ENCODE measurements at places on chromosomes 5 and 9.

- no peak for DNase-seq
Observed at GRCh38 chr5:56585461-56585860, 229.9 kb upstream of the MAP3K1 start.

DNA sequence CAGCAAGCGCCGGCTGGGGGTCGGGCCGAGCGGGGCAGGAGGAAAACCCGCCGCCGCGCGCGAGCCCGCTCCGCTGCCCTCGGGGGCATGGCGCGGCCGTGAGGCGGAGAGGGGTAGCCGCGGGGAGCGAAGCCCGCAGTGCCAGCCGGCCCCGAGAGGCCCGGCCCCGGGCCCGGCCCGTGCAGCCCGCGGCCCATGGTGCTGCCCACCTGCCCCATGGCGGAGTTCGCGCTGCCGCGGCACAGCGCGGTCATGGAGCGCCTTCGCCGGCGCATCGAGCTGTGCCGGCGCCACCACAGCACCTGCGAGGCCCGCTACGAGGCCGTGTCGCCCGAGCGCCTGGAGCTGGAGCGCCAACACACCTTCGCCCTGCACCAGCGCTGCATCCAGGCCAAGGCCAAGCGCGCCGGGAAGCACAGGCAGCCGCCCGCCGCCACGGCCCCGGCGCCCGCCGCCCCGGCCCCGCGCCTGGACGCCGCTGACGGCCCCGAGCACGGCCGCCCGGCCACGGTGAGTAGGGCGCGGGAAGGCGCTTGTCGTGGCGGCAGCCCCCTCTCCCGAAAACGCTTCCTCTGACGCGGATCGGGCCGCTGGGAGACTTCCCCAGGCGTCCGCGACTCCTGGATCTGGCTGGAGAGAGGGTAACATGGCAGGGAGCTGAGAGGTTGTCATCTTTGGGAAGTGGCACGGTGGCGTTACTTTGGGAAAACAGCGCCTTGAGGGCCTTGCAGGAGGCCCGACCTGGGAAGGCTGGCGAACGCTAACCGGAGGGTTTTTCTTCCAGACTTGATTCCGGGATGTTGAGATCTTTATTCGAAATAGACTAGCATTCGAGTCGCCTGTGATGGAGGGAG is 523 bp downstream of the MAML1 start:
- DNase-seq = peak; percentile 59

DNA sequence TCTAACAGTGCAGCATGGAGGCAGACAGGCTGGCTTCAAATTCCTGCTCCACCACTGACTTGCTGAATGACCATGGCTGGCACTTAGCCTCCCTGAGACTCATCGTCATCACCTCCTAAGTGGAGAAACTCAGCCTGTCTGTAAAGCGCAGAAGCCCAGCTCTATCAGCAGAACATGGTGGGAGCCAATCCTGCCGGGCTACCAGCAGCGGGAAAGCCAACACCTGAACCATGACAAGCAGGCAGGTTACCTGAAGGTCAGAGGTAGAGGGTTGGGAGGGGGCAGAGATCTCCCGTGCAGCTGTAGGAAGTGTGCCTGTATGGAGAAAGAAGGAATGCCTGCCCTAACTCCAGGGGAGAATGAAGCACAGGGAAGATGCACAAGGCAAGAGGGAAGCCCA is 72.6 kb upstream of the LRRTM2 start:
- no peak for DNase-seq

GRCh38 chr5:2901511-2901910 is 150.0 kb upstream of the IRX2 start:
- no peak for DNase-seq

DNA sequence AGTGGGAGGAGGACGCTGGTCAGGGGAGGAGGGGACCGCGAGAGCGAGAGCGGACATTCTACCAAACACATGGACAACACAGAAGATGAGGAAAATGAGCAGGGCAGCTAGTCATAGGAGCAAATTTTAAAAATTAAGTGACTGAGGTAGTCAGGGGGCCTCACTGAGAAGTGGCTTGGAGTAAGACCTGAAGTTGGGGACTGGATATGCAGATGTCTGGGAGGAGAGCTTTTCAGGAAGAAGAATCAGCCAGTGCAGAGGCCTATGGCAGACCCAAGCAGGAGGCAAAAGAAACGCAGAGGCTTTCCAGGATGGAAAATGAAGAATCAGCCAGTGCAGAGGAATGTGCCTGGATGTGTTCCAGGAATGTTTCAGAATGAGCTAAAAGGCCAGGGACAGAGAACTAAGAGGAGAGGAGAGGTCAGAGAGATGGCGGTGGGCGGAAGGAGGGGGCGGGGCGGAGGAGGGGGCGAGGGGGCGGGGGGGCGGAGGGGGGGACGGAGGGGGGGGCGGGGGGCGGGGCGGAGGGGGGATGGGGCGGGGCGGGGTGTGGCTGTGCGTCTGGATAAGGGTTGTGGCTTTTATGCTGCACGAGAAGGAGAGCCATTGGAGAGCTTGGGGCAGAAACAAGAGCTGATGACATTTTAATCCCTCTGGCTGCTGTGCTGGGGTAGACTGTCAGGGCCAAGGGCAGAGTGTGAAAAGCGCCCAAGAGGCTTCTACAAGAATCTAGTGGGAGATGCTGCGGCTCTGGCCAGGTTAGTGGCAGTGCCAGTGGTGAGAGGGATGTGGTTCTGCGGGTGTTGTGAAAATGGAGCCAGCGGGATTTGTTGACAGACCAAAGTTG is 129.6 kb downstream of the KCNIP1 start:
- DNase-seq = no peak

DNA sequence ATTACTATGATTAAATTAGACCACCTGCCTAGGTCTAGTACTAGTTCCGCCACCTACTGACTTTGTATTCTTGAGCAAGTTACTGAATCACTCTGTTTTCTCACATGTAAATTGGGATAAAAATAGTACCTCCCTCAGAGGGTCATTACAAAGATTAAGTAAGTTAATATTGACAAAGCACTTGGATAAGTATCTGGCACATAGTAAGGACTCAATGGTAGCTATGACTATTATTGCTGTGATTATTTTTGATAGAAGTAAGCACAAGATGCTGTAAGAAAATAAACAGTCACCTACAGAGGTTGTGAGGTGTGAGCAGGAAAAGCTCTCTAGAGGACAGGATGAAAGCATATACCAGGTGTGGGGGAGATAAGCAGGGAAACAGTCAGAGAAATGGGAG is 173.1 kb upstream of the PAPPA start:
- no peak for DNase-seq

DNA sequence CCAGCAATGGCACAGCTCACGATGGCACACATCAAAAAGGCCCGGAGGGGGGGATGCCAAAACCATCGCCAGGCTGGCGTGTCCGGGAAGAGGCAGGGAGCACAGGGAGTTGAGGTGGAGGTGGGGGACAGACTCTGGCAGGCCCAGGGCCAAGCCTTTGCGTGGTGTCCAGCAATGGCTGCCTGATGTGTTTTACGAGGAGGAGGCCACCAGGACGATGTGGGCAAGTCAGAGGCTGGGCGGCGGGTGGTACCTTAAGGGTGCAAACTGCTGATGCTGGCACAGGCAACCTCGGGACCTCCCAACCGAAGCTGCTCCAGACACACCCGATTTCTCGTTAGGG is 4.7 kb downstream of the VAV2 start:
- no peak for DNase-seq

DNA sequence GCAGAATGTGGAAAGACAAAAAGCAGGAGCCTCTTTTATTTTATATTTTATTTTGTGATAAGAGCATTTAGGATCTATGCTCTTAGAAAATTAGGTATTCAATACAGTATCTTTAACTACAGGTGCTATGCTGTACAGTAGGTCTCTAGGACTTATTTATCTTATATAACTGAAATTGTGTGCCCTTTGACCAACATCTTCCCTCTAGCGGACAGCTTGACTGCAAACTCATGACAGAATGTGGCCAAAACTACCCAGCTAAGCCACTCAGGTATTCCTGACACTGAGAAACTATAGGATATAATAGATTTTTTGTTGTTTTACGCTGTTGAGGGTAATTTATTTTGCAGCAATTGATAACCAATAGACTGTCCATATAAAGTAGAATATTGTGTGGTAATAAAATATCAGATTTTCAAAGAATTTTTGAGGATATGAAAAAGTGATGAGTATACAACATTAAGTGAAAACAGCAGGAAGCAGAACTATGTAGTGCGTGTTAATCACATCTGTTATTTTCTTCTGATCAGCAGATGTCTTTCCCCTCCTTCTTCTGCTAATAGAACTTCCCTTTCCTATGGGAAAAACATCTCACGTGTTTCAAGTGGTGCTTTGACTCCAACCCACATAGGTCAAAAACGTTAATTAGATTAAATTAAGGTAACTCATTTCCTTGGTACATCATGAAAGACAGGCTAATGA is 69.9 kb upstream of the SELENOP start:
- DNase-seq = no peak

GRCh38 chr5:59420596-59420995 is 472.9 kb downstream of the PDE4D start:
- no peak for DNase-seq

- no peak for DNase-seq
Observed at GRCh38 chr5:43075319-43076293, 35.5 kb upstream of the ANXA2R start.

DNA sequence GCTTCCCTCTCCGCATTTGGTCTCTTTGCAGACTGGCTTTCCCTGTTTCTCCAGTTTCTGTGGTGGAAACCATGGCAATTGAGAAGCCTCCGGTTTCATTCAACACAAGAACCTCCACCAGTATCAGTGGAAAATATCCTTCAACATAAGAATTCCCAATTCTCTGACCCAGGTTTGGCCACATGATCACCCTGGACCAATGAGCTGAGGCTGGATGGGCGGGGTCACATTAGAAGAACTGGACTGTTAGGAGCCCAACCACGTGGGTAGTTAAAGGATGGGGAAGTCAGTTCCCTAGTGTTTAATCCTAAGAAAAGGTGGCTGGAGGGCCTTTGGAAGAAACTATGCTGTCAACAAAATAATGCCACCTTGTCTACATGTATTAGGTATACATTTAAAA is 336.3 kb downstream of the DMRT2 start:
- no peak for DNase-seq

DNA sequence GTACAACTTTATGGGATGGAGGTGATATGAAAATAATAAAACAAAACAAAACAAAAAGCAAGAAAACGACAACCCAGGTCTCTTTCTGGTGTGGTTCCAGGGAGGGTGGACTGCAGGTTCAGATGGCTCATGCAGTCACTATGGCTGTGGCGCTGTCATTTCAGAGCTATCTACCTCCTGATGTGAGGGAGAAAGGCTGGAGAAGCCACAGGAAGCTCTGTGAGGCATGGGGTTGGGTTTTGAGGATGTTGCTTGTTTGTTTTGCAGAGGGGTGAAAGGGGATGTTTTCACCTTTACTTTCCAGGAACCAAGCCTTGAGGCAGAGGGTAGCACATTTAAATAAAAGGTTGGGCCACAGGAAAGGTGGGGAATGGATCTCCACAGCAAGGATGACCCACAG is 18.7 kb downstream of the NIPAL4 start:
- no peak for DNase-seq

GRCh38 chr9:104868687-104869404 is 59.1 kb downstream of the ABCA1 start:
- no peak for DNase-seq

DNA sequence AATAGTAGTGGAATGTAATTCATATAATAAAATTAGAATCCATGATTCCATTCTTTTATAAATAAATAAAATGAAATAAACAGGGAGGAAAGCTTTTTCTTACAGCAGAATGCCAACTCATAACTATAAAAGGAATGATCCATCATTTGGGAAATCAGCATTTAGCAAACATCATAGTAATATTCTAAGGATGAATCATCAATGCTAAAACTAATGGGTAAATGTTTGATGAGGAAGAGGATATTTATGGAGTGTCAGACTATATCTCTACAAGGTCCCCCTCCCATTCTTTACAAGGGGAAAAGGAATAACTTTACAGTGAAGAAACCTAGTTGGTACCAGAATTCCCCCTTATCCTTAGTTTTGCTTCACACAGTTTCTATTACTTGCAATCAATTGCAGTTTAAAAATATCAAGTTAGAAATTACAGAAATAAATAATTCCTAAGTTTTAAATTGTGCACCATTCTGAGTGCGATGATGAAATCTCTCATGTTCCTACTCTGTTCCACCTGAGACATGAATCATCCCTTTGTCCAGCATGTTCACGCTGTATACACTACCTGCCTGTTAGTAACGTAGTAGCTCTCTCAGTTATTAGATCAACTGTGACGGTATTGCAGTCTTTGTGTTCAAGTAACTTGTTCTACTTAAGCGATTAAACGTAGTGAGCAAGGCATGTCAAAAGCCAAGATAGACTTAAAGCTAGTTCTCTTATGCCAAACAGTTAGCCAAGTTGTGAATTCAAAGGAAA is 14.2 kb upstream of the JAKMIP2 start:
- DNase-seq = no peak

DNA sequence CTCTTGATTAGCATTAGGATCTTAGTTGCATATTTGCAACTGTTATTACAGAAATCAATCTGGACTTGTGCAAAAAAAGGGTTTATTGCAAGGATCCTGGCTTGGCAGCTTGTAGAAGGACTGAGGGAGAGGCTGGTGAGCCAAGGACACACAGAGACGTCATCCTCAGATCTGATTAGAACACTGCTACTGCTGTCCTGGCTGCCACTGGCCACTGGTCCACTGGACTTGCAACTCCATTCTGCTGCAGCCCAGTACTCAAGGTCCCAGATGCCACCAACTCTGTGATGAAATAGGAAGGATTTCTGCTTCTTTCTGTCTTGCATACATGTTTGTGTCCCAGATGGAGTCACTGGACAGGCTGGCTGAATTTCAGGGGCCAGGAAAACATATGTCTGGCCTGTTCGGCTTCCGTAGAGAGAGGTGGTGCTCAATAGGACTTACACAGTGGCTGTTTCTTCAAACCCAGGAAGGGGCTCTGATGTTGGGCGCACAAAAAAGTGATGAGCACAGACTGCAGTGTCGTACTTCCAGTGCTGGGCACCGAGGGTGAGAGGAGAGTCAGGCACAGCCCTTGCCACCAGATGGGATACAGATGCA is 68.9 kb upstream of the SH3PXD2B start:
- no peak for DNase-seq

GRCh38 chr5:138649775-138650174 is 74.6 kb upstream of the HSPA9 start:
- DNase-seq = no peak

- DNase-seq = peak; percentile 6
Observed at GRCh38 chr5:62720031-62720441, 141.4 kb downstream of the LRRC70 start.

- no peak for DNase-seq
Observed at GRCh38 chr5:65391591-65391990, 90.1 kb downstream of the ADAMTS6 start.

DNA sequence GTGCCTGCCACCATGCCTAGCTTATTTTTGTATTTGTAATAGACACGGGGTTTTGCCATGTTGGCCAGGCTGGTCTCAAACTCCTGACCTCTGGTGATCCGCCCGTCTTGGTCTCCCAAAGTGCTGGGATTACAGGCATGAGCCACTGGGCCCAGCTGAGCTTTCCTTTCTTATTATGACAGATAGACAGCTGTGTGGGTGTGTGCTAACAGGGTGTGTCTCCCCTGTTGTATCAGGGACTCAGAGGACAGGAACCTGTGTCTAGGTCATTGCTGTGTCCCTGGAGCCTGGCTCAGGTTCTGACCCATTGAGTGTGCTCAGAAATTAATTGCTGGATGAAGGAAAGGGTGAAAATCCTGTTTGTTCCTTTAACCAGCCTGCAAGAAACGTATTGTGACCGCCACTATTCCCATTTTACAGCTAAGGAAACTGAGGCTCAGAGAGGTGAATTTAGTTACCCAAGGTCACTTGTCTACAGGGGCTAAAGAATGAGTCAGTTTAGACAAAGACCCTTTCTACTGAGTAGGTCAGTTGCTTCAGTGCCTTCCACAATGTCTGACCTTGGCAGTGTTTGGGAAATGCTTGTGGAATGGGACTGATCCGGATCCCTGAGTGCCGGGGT is 16.8 kb downstream of the NCS1 start:
- DNase-seq = no peak

Data from activated naive CD8-positive, alpha-beta T cell treated with anti-CD3 and anti-CD28 coated beads for 36 hours (primary cell).